ENCODE measurements at places on chromosomes 16 and 17. TPM values are rescaled to one million over a fixed set of nuclear protein-coding genes. Genes with fewer than 3 reads are reported as not detected.

The KREMEN2 gene
- not detected for total RNA-seq

The CD7 gene
- total RNA-seq: 0.09 TPM

The GOSR2 gene
- 53.0 TPM for total RNA-seq

The DNAH17 gene
- total RNA-seq: not detected

The C17orf100 gene
- total RNA-seq: 0.43 TPM

The GRAP gene
- total RNA-seq: 0.18 TPM

The GFOD2 gene
- total RNA-seq: 9.1 TPM

The KRTAP3-1 gene
- total RNA-seq: not detected

The ST3GAL2 gene
- total RNA-seq: 21.6 TPM

All from smooth muscle cell of bladder (primary cell).